ENCODE measurements at places on chromosomes 7 and 10. TPM values are rescaled to one million over a fixed set of nuclear protein-coding genes. Genes with fewer than 3 reads are reported as not detected.

Gene FAM131B
- total RNA-seq: 0.47 TPM

Gene AGBL3
- total RNA-seq: 1.9 TPM

Gene MSS51
- total RNA-seq: 1.2 TPM

Gene CCDC136
- 4.5 TPM for total RNA-seq

Gene H2BK1
- not detected for total RNA-seq

Gene NCF1
- 5.7 TPM for total RNA-seq

Gene ADARB2
- 2.5 TPM for total RNA-seq

Gene INSYN2A
- 1.2 TPM for total RNA-seq

Gene PAPOLB
- total RNA-seq: under 0.01 TPM

Gene EGFR
- 14.2 TPM for total RNA-seq

Gene HECW1
- total RNA-seq: 0.05 TPM

Gene PAOX
- 2.9 TPM for total RNA-seq

Gene MMRN2
- total RNA-seq: 6.8 TPM

Gene DOCK4
- 3.5 TPM for total RNA-seq

Gene SPDYE16
- total RNA-seq: 0.14 TPM

Gene CALML5
- 32.6 TPM for total RNA-seq

Gene APBB1IP
- 46.2 TPM for total RNA-seq

Gene HYAL4
- 0.05 TPM for total RNA-seq

Gene CALHM1
- total RNA-seq: 0.09 TPM

Gene LRIT1
- total RNA-seq: not detected

Gene ASB4
- 0.38 TPM for total RNA-seq

Gene MEOX2
- 4.4 TPM for total RNA-seq
